ENCODE measurements at places on chromosomes 4 and X. TPM values are rescaled to one million over a fixed set of nuclear protein-coding genes. Genes with fewer than 3 reads are reported as not detected.

CRLF2 gene
- polyA plus RNA-seq: not detected

SLBP gene
- polyA plus RNA-seq: 27.2 TPM

GPR173 gene
- polyA plus RNA-seq: under 0.01 TPM

MAGEE2 gene
- polyA plus RNA-seq: not detected

ZNF711 gene
- polyA plus RNA-seq: 1.0 TPM

CD99 gene
- polyA plus RNA-seq: 416 TPM

RBMXL3 gene
- polyA plus RNA-seq: not detected

Data from aorta (tissue), 5 donors.